IMR-90 (cell line): ENCODE measurements at places on chromosomes 3 and 15. TPM values are rescaled to one million over a fixed set of nuclear protein-coding genes. Genes with fewer than 3 reads are reported as not detected.

- no peaks in the 10 kb centered on the region for H3K36me3 ChIP-seq
- DNase-seq: no peak
- H3K27ac ChIP-seq: no peak overlapping the region
- no peaks in the 10 kb centered on the region for H3K4me1 ChIP-seq
- no peak overlapping the region for H3K4me3 ChIP-seq
Observed at GRCh38 chr3:10548992-10549391, 43.6 kb upstream of the ATP2B2 start.

GRCh38 chr3:113773381-113773780, 26.5 kb downstream of the ATP6V1A start:
- peaks cover 13% of the 10 kb centered on the region for H3K4me1 ChIP-seq
- H3K4me3 ChIP-seq: no peak overlapping the region
- DNase-seq: peak; percentile 91
- no peaks in the 10 kb centered on the region for H3K27me3 ChIP-seq

GRCh38 chr3:169699536-169700050, 36.1 kb upstream of the MECOM start:
- H3K4me1 ChIP-seq: peaks cover 8% of the 10 kb centered on the region
- H3K36me3 ChIP-seq: no peaks in the 10 kb centered on the region
- H3K4me3 ChIP-seq: no peak overlapping the region
- DNase-seq: peak; percentile 72
- peaks cover 5% of the 10 kb centered on the region for H3K27me3 ChIP-seq
- peak overlapping the region; percentile 2; the same call in 1 of the 2 replicates for H3K27ac ChIP-seq

TMEM43 gene
- 103 and 114 TPM in 2 replicates for total RNA-seq

DNA sequence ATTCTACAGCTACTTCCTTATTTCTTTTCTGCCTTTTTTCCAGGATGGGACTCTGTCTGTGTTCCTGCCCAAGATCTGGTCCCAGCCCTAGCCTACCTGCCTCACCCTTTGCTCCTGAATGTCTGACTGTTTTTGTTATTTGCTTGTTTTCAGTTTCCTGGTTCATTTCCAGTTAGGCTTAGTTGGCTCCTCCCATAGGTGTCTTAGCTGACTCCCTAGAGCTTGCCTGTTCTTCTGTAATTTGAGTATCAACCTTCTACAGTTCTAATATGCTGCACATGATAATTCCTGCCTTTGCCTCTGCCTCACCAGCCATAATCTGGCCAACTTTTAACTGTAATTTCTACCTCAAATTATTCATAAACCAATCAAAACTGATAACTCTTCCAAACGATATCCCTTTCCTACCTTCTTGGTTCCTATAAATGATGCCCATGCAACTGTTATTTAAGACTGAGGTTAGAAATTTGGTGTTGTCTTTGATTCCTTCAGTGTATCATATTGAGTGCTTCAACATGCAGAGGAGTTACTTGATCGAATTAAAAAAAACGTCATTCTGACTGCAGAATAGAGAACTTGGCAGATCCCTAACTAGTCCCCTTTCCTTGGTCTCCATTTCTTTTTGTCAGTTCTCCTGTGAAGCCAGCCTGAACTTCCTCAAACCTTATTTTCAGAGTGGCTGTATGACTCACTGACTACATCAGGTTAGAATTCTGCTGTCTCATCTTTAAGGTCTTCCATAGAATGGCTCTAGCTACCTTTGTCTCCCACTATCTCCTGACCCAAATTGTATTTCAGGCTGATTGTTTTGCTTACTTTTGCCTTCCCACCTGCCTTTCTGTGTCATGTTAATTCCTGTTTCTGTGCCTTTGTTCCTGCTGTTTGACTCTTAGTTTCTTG, 8.4 kb downstream of the GOLM2 start:
- DNase-seq: peak; percentile 78
- no peaks in the 10 kb centered on the region for H3K27me3 ChIP-seq
- H3K4me1 ChIP-seq: peaks cover 10% of the 10 kb centered on the region
- H3K27ac ChIP-seq: peak overlapping the region; percentile 2; the same call in 1 of the 2 replicates
- H3K36me3 ChIP-seq: no peaks in the 10 kb centered on the region

- H3K27ac ChIP-seq: no peak overlapping the region
- no peaks in the 10 kb centered on the region for H3K4me1 ChIP-seq
- no peak overlapping the region for H3K4me3 ChIP-seq
- H3K27me3 ChIP-seq: no peaks in the 10 kb centered on the region
Observed at GRCh38 chr15:94670438-94671034, 439.2 kb downstream of the MCTP2 start.
